Activated CD8-positive, alpha-beta memory T cell treated with anti-CD3 and anti-CD28 coated beads for 4 hours (primary cell): ENCODE measurements at places on chromosomes 1 and 21.

GRCh38 chr1:182303778-182304177, 87.8 kb downstream of the GLUL start:
- no peak for DNase-seq

DNA sequence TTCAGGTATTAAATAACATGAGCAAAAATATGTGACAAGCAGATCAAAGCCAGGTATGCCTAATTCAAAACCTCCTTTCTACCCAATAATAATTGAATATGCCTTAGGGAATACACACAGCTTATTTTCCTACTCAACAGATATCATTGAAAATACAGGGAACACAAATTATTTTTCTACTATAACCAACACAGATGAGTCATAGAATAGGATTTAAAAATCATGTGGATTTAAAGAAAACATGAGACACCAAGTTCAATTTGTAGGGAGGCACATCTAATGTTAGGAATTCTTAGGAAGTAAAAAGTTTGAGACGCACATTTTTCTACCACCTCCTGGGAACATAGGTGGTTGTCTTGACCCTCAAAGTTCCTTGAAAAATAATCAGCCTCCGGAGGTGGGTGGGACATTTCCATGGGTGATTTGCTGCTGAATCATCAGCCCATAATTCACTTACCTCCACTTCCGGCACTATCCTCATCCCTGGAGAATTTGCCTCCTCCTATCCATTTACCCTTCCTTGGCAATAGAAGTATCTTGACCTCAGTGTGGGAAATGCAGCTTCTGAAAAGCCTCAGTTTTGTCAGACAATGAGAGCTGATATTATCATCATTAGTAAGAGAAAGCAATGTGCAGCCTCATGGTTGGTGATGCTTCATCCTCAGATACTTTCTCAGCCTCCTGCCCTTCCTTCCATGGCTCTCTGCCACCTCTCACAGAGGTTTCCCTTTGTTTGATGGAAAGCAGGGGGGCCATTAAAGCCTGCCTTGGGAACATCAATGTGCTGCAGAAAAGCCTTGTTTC, 33.5 kb upstream of the RGS4 start:
- DNase-seq = no peak

DNA sequence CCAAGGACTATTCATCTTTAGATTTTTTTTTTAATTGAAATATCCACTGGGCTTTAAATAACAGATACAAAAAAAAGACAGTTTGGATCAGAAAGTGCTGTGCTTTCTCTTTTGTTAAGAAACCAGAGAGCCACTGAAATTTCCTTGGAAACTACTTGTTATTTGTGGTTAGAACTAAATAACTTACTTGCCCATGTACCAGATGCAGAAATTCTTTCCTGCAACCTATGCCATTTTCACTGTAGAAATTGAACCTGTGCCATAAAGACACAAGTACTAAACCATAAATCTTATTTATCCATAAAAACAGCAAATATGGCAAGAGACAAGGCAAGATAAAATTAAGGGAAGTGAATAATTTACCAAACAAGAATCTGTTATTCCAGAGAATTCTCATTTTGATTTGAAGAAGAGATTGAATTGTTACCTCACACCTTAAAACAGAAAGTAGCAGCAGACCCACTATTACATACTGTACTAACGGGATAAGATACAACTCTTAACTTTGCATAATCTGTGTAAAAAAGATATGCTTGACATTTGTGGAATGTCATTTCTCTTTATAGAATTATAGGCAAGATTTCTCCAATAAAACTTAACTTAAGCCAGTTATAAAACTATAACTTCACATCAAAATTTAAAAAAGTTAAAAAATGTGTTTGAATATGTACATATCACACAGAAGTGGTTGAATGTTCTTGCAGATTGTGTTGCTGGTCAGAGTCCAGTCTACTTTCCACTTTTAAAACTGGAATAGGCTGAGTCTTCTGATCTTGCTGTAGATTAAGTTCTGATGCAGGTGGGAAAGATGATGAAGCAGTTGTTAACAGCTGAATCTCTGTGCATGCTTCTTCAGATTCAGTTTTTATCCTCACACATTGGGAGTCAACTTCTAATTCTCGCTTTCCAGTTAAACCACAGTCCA, 6.3 kb upstream of the PHTF1 start:
- no peak for DNase-seq

- no peak for DNase-seq
Observed at GRCh38 chr1:32709476-32709875, 6.9 kb upstream of the SYNC start.

DNA sequence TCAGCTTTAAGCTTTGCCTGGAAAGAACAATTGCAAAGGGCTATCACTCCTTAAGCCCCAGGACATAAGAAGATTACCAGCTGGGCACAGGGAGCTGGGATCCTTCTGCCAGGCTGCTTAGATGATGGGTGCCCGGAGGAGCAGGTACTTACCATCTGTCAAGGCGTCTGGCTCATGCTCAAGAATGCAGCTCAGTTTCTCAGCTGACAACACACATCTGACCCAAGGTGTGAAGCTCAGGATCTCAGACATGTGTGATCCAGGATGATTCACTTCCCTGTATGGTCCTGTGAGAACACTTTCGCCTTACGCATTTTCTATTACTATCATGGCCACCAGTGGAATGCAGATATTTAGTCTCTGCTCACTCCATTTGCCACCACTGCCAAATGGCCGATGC, 14.7 kb upstream of the DISC1 start:
- DNase-seq = no peak

- DNase-seq = no peak
Observed at GRCh38 chr1:152227310-152227928, 3.4 kb upstream of the HRNR start.

DNA sequence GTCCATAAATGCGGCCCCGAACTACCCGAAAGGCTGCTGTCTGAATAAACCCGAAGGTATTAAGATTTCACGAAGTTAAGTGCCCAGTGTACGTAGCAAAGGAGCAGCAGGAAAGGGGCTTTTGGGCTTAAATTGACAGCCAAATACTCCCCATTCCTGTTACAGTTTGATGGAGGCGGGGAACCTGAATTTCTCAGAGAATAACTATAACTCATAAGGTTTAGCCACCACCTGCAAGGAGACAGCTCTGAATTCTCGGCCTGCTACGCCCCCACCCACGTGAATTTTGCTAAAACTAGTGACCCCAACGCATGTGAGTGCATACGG, 5.2 kb downstream of the GFI1 start:
- no peak for DNase-seq

GRCh38 chr1:236081546-236082227, 16.8 kb upstream of the NID1 start:
- DNase-seq = no peak

GRCh38 chr1:55484173-55484572, 269.0 kb upstream of the USP24 start:
- DNase-seq = no peak

GRCh38 chr1:203704120-203704519, 60.9 kb upstream of the LAX1 start:
- DNase-seq = no peak

GRCh38 chr1:20962576-20963258, 175.6 kb upstream of the HP1BP3 start:
- DNase-seq = no peak

GRCh38 chr1:171802207-171802606, 20.7 kb downstream of the METTL13 start:
- no peak for DNase-seq

DNA sequence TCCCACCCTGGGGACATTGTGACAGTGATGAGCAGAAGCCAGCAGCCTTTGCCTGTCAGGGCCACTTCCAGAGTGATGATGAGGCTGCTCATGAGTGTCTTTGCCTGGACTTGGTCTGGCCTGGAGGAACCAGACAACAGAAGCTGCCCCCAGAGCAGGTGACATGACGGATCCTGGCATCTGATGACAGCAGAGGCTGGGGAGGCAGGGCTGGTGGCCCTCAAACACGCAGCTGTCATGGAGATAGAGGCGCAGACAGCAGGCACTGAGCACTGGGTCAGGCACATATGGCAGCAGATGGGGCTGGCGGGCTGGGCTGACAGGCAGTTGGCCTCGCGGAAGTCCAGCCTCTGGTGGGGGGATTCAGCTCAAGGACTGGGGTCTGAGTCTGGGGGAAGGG, 66.4 kb upstream of the STUM start:
- no peak for DNase-seq

DNA sequence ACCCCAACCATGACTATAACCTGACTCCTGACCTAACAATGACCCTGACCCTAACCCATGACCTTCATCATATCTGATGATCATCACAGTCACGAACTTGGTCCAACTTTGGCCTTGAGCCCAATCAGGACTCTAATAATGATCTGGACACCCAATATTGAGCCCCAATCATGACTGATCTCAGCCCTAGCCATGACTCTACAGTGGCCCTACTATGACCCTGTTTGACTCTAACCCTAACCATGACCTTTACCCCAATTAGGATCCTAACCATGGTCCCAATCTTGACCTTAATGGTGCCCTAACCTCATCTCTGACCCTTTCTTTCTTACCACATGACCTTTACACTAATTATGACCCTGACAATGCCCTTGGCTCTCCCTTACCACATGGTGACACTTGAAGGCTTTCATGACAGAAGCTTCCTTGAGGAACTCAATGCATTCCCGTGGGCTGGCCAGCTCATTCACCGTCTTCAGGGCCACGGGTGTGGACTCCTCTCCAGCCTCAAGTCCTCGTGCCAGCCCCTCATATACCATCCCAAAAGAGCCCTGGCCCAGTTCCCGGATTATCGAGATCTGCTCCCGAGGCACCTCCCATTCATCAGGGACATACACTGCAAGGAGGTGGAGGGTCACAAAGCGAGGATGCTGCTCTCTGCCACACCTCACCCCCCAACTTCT, 16.2 kb downstream of the INSRR start:
- DNase-seq = no peak

DNA sequence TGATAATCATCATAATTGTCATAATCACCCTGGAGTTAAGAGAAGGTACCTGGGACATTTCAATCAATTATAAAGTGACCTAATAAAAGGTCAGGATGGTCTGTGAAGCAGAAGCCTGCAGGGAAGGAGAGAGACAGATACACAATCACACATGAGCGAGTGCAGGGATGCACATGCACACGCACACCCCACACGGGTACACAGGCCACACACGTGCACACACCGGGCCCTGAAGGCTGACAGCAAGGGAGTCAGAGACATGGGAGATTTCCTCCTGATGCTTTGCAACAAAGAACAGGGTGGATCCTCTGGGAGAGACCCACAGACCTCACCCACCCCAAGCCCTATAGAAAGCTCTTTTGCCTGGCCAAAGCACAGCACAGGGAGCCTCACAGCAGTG, 82.3 kb upstream of the ZC3H12A start:
- no peak for DNase-seq

DNA sequence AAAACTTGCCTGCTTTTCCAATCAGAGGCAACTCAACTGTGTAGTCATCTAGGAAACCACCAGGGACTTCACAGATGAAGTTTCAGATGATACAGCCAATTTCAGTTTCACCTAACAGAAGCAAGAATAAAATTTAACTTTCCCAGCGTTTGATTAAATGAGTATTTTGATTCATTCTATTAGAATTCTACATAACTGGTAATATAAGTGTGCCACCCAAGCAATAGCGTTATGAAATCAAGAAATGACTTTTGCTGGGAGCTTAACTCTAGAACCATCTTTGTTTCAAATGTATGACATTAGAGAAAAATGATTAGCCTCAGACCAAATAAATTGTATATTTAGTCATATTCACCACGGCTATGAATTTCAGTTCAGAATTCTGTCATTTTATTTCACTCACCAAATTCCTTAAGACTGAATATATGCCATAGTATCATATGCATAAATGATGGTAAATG, 239.3 kb downstream of the NRIP1 start:
- no peak for DNase-seq

DNA sequence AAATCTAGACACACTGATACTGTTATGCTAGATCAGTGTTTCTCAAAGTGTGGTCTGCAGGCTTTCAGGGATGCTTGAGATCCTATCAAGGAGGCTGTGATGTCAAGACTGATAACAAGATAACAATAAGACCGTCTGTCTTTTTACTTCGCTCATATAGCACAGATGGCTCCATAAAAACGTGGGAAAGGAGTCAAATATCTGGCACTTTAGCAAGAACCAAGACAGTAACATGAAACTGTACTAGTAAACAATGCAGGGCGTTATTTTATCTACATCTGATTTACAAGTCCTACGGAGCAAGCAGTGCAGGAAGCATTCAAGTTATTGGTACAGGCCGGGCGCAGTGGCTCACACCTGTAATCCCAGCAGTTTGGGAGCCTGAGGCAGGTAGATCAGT, 3.6 kb upstream of the SPRR3 start:
- no peak for DNase-seq

- no peak for DNase-seq
Observed at GRCh38 chr1:207024202-207025145, 8.1 kb downstream of the C1orf116 start.

- no peak for DNase-seq
Observed at GRCh38 chr1:56070601-56071000, 508.8 kb downstream of the PLPP3 start.

GRCh38 chr1:5455056-5455455, 537.2 kb downstream of the NPHP4 start:
- no peak for DNase-seq

- no peak for DNase-seq
Observed at GRCh38 chr1:201364808-201365105, 12.7 kb downstream of the TNNT2 start.
